ENCODE measurements at places on chromosomes 7 and 10.

DNA sequence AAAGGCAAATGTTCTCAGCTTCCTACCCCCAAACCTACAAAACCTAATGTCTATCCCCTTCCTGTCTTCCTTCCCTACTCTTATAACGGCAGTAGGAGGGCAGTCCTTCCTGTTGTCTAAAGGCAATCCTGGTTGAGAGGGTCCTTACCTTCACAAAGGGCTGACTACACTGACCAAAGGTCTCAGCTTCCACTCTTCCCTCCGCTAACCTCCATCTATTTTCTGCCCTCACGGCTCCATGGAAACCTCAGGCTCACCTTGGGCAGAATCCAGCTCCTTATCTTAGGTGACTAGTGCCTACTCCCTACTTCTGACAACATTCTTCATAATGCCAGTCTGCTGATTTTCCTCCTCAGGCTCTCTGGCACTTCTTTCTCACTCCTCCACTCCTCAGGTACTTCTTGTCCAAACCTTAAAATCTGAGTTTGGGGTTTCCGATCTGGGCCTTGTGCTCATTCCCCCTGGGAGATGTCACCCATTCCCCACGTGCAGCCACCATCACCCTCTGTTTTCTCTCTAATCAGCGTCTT is 542 bp downstream of the FBXL13 start:
- DNase-seq, result no peak

DNA sequence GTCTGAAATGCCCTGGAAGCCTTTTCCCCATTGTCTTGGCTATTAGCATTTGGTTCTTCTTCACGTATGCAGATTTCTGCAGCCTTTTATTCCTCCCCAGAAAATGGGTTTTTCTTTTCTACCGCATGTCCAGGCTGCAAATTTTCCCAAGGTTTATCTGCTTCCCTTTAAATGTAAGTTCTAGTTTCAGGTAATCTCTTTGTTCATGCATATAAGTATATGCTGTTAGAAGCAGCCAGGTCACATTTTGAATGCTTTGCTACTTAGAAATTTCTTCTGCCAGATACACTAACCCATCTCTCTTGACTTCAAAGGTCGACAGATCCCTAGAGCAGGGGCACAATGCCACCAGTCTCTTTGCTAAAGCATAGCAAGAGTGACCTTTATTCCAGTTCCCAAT is 12.3 kb downstream of the THAP5 start:
- DNase-seq, result no peak

DNA sequence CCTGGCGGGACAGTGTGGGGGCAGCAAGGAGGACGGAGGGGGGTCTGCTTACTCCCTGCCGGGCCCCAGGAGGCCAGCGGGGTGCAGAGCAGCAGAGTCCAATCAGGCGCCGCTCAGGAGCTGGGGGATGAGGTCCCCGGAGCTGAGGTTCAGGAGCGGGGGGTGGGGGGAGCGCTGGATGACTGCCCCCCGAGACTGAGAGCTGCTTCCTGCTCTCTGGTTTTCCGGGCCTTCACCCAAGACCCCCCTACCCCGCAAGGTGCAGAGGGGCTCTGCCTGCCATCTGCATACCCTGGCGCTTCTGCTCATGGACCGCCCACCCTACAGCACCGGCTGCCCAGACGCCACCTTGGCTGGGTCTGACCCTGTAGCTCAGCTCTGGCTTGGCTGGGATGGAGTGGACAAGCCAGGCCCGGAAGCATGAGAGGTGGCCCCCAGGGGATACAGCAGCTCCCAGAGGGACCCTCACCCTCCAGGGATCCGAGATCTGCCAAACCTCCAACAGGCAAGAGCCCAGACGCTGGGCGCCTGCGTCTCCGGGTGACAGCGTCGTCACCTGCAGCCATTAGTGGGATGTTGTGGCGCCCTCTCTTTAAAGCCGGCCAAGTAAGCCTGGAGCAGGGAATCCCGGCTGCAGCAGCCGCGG is 930 bp downstream of the KNDC1 start:
- no peak for DNase-seq

DNA sequence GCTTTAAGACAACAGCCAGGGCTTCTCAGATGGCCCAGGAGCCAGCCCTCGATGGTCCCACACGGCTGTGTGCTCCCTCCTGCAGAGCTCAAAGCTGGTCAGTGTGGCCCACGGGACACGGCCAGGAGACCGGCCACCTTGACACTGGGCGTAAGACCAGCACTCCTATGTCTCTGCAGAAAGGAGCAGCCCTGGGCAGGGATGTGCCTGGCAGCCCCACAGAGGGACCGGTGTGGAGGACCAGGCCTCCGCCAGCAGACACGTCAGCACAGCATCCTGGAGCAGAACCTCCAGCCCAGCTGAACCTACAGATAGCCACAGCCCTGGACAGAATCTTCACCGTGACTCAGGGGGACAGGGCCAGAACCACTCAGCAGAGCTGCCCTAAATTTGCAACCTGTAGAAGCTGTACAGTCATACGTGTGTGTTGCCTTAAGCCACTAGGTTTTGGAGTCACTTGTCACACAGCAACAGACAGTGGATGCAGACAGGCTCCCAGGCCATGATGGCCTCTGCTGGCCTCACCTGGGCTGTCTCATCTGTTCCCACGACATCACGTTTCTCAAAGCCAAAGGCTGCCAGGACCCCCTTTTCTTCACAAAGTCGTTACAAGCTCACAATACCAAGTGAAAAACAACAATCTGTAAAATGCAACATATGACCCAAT is 132.4 kb downstream of the DIP2C start:
- no peak for DNase-seq

DNA sequence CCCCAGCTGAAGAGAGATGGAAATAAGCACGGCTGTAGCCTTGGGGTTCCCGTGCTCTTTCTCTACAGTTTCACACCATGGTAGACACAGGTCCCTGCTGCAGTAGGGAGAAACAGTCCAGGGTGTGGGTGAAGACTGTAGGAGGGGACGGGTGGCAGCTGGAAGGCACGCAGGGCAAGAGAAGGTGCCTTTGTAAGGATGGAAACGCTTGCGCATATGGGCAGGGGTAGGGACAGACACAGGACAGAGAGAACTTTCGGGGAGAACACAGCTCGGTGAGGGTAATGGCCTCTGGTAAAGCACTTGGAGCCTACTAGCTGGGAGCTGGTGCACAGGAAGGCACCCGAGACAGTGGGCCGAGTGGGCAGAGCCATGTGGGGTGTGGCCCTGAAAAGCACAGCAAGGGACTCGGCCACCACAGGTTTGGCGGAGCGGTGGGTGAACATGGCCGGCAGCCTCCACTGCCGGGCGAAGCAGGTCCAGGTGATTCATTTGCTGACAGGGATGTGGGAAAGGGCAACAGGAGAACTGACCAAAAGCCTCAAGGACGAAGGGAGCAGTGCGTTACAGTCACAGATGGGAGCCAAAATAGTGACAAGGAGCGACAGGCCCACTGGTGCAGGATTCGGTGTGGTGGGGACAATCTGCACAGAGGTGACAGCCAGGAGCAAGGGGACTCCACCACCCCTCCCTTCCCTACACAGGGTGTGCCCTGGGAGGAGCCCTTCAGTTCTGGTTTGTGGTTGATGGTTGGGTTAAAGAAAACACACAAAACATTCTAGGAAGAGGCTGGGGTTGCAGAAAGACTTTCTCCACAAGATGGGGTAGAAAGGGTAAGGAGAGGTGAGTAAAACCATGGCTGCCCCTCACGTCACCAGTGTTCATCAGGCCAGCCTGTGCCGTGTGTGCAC is 97.1 kb downstream of the VOPP1 start:
- DNase-seq, result no peak

DNA sequence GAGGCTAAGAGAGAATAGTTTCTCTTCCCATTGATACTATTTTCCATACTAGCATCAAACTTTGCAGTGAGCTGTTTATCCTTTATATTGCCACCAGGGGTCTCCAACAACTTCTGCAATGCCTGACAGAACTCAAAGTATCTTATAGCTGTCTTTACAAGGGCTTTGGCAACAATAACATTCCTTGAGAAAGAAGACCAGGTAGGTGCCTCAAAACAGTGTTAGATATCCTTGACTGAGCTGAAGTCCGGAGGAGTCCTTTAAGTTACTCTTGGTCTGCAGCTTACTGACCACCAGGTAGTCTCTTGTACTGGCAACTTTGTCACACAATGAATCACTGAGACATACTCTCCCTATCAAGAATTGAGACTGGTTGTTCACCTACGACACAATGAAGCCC is 30.0 kb upstream of the TES start:
- no peak for DNase-seq

- DNase-seq, result no peak
Observed at GRCh38 chr10:113959383-113959760, 84.3 kb upstream of the ADRB1 start.

DNA sequence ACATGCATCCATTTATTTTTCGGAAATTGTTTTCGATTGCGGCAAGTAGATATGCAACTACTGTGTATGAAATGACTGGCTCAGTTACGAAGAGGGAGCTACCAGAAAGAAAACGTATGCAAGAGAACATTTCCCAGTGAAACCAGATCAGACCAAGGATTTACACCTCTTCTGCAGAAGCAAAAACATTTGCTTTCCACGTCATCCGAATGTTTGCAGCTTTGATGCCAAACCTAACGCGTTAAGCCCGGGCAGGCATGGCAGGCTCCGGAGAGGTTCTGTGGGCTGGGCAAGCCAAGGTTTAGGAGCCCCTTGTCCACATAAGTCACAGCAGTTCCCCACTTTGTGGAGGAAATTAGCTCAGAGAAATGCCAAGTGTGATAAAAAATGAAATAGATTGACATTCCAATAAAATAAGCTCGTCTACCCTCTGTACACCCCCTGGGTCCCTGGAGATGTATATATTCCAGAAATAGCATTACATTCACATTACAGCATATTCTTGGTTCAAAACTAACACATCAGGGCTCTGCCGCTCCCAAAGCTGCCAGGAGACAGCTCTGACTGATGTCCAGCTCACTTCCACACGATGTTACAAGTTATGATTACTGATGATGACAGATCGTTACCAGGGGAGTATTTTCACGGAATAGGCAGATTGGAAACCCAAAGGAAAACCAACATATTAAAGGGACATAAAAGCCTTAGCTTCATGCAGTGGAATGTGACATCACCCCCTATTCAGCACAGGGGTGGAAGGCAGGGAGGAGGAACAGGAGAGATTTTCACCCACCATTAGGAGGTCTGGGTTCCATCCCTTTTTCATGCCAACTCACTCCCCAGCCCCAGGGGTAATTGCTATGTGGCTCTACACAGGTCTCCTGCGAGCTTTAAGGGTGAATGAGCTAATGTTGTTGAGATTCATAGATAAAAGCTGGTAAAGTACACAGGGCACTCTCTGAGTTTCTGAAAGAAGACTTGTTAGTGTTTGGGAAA is 81.5 kb downstream of the LYZL1 start:
- DNase-seq, result no peak

- DNase-seq, result no peak
Observed at GRCh38 chr7:157666530-157667040, 329.8 kb downstream of the DNAJB6 start.

DNA sequence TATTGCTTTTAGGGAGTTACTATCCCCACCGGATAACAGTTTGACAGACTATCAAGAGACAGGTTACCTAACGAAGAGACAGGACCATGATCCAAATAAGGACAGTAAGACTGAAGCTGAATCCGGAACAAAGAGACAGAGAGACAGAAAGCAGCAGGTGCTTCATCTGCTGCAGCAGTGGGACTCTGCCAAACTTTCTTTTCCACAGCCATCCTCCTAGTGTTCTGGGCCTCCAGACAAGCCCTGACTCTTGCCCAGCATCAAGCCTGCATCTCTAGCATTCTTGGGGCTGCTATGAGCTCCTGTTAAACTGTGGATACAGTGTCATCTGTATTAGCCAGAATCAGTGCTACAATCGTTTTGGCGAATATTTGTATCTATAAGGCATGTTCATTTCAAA is 761.7 kb downstream of the GRID1 start:
- DNase-seq, result no peak

- DNase-seq, result no peak
Observed at GRCh38 chr7:157769526-157770215, 432.9 kb downstream of the DNAJB6 start.

- no peak for DNase-seq
Observed at GRCh38 chr7:102834999-102835398, 77.8 kb upstream of the LRRC17 start.

- no peak for DNase-seq
Observed at GRCh38 chr7:37144423-37144822, 304.2 kb downstream of the ELMO1 start.

DNA sequence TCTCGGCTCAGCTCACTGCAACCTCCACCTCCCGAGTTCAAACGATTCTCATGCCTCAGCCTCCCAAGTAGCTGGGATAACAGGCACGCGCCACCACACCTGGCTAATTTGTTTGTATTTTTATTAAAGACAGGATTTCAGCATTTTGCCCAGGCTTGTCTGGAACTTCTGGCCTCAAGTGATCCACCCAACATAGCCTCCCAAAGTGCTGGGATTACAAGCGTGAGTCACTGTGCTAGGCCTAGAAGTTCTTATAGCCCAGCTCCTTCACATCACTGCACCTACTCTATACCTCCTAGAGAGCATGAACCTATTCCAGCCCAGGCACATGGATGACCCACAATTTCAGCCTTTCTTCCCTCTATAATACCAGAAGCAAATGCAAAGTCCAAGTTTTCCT is 1.3 kb upstream of the BLOC1S2 start:
- no peak for DNase-seq

DNA sequence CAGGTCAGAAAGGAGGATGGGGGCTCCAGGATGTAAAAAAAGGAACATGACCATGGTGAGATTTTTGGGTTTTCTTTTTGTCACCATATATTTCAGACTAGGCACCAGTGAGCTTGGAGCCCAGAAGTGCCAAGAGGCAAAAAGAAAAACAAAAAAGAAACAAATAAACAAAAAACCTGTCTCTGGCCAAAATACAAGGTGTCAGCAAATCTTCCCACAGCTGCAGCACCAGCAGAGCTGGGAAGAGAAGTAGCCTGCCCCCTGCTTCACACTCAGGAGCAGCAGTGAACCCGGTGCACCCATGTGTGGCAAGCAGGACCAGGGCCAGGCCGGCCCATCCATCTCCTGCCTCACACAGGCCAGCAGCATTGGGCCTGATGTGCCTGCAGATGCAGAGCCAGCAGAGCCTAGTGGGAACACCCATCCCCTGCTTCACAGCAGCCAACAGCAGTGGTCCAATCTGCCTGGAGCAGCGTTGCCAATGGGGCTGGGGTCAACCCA is 34.7 kb upstream of the C10orf71 start:
- DNase-seq, result no peak

- DNase-seq, result no peak
Observed at GRCh38 chr10:110841767-110842267, 29.9 kb upstream of the PDCD4 start.

DNA sequence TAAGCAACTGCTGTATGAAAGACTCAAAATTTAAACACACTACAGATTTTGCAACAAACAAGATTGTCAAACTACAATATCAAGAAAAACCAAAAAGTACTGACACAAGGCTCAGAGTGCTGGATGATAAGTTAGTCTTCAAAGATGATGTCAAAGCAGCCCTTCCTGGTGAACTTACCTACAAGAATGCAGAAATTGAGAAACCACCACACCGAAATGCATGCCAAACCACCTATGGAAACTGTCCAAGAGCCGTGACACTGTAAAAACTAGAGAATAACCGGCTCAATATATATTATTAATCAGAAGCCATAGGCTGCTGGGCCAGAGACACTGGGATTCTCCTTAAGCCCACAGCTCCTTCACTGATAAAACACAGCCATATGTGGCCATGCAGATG is 25.3 kb downstream of the DENND11 start:
- DNase-seq, result no peak

GRCh38 chr10:52674474-52674873 is 98.1 kb downstream of the MBL2 start:
- no peak for DNase-seq

Measured in activated CD8-positive, alpha-beta memory T cell treated with anti-CD3 and anti-CD28 coated beads for 4 hours (primary cell).